Hippocampal formation (tissue), 2 donors: ENCODE measurements at places on chromosomes 2 and 18.

GRCh38 chr18:25305584-25305983 is 46.4 kb downstream of the ZNF521 start:
- DNase-seq = no peak

- DNase-seq = no peak
These were observed 11.1 kb upstream of the MAP4K3 start for GRCh38 chr2:39448169-39448502.

- DNase-seq = peak; percentile 2
These were observed 157.2 kb downstream of the MIB1 start for GRCh38 chr18:21897811-21898210.

DNA sequence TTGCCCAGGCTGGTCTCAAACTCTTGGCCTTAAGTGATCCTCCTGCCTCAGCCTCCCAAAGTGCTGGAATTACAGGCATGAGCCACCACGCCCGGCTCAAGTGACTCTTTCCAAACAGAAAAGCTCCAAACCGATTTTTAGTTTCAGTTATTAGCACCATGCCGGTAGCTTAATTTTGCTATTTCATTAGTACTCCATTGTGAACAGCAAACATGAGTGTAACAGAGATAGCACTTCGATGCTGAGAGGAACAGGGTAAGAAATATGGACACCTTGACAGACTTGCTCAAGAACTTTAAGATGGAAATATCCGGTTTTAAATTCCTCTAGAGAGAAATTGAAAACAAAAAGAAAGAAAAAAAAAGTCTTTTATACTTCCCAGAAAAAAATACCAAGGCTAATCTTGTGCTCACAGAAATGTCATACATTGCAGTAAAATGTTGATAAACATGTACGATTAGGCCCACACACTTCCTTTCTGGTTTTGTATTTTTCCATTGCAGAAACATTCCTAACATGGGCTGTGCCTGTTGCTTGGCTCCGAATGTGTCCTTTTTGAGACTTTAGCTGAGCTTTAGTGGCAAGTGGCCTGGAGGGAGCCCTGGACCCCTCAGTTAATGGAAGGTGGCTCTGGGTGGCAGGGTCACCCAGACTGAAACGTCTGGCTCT is 18.3 kb downstream of the FHL2 start:
- DNase-seq = no peak

GRCh38 chr2:25521126-25521525 is 152.3 kb downstream of the DTNB start:
- DNase-seq = no peak

GRCh38 chr18:76463358-76463757 is 31.7 kb downstream of the ZNF516 start:
- DNase-seq = no peak

DNA sequence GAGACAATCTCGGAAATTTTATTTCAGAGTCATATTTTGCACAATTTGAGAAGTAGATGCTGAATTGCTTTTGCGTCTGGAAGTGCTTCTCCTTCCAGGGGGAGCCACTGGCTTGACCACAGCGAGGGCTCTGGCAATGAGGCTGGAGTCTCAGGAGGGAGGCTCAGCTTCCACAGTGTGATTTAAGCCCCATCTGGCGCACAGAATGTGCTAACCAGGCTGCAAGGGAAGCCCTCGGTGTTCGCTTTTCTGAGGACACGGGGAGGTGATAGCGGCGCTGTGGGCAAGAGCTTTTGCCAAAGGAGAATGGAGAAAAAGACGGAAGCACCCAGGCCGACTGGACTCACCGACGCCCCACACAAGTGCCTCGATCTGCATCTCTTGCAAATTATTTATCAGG is 52.4 kb downstream of the ADI1 start:
- no peak for DNase-seq

DNA sequence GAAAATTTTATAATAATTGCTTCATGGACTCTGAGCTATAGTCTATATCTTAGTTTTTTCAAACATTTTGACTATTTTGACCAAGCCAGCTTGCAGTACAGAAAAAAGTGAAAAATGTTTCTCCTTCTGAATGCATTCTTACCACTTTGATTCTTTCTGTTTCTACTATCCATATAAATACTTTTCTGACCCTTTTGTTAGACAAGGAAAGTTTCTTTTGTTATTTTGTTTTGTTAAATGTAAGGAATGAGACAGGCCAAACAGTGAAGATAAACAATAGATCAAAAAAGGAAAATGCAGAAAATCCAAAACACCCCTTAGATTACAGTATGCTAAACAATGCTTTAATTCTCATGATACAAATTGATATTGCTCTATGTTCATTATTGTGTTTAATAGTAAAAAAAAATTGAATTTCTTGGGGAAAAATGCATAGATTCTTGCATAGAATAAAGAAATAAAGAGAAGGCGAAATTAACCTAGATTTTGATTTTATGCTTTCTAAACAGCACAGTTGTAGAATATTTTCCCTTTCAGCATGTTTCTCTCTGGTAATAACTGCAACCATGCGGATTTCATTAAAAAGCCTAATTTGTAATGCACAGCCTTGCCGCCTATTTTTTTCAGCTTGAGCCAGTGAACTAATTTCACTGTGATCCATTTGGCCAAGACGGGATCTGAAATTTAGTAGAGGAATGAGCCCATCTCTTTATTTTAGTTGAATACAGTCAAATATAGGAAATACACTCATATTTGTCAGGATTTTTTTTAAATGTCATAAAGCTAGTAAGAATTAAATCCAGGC is 976 bp downstream of the TNFAIP6 start:
- no peak for DNase-seq

DNA sequence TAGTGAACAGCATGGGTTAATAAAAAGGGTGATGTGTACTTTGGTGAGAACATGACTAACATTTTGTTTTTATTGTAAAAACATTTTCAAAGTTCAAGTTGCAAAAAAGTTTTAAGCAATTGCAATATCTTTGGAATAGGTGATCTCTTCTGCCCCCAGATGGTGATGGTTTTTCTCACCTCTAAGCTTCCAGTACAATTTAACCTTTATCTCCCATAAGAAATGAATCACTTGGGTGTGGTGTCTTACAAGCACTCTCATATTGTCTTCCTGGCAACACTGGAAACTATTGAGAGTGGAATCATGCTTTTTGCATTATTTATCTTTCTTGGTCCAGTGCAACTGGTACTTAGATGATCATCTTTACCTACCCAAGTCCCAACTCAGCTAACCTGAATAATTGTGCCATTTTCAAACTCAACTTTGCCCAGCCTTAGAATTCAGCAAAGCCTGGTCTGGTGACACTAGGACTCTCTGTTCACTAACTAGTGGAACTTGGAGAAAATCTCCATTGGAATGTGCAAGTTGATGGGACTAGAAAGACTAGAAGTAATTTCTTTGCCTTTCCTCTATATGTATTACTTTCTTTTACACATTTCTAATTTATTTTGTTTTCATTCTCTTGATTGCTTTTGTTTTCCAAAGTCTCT is 964.7 kb upstream of the ZEB2 start:
- DNase-seq = no peak

DNA sequence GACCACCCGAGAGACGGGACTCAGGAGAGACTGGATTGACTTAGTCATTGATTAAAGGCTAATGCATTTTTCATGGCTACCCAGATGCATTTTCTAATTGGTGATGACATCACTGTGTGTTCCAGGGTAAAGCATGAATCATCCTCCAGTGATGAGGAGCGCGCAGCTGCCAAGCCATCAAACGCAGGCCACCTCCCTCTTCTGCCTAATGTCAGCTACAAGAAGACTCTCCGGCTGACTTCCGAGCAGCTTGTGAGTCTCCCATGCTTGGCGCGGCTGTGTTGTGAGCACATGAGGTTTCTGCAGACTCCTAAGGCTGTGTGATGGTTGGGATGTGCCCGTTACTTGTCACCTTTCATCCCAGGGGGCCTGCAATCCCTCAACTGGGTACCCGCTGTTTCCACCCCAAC is 56.4 kb downstream of the LPIN1 start:
- peak; percentile 1 for DNase-seq

DNA sequence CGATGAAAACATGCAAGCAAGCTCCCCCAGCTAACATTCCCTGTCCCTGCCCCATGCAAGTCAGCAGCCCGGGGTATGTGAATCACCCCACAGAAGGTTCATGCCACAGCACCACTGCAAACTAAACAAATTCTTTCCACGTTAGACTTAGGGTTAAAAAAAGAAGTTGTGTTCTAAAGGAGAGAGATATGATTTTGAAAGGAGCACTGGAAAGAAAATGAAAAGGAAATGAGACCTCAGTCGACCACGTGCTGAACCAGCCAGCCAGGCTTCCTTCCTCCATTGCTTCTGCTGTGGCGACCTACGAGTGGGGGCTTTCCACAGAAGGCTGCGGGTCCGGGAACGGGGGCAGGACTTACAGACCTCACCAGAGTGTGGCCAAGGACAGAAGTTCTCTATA is 52.0 kb downstream of the ARL4C start:
- no peak for DNase-seq

GRCh38 chr18:8478166-8478967 is 130.9 kb upstream of the RAB12 start:
- peak; percentile 46 for DNase-seq

DNA sequence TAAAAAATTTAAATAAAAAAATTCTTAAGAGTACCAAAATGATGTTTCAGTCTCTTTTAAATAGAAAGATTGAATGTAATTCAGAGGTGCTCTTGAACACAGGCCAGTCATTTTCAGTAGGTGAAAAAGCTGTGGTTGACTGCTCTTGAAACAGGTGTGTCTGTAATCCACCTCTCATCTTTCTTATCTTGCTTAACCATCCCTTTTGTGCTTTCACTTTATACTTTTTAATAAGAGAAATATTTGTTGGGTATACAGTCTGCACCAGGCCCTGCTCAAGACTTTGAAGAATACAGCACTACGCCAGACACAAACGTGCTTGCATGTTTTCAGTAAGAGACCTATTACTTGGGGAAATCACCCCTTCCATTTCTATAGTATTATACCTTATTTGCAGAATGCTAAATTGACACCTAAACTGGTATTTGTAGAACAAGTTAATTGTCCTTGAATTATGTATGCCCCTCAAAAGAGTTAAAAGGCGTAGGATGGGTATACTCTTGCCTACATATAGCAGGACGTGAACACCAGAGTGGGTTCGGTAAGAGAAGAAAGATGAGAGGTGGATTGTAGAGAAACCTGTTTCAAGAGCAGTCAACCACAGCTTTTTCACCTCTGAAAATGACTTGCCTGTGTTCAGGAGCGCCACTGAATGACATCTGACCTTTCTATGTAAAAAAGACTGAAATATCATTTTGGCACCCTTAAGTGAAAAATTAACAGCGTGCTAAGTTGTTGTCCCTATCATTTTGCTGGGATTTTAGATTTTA is 4.0 kb upstream of the RTN4 start:
- no peak for DNase-seq

DNA sequence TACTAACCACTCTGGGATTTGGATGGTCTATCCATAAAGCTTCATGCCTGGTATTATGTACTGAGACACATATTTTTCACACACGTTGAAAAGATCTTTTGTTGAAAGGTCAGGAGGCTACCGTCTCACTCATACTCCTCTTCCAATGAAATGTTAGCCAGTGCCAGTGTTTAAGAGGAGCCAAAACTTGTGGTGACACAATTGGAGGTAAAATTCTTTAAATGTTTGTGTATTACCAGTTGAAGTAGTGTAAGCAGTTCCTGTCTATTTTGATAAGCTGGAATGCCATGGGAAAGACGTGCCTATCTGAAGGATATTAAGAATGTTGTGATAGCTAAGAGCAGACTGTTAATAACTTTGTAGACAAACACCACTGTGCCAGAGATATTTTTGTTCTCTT is 32.1 kb downstream of the MARCHF7 start:
- no peak for DNase-seq

DNA sequence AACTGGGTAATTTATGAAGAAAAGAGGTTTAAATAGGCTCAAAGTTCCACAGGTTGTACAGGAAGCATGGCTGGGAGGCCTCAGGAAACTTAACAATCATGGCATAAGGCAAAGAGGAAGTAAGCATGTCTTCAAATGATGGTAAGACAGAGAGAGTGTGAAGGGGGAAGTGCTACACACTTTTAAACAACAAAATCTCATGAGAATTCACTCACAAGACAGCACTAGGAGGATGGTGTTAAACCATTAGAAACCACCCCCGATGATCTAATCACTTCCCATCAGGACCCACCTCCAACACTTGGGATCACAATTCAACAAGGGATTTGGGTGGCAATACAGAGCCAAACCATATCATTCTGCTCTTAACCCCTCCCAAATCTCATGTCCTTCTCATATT is 34.9 kb downstream of the CFAP210 start:
- no peak for DNase-seq

GRCh38 chr2:172931918-172932520 is 143.6 kb upstream of the MAP3K20 start:
- peak; percentile 44 for DNase-seq

DNA sequence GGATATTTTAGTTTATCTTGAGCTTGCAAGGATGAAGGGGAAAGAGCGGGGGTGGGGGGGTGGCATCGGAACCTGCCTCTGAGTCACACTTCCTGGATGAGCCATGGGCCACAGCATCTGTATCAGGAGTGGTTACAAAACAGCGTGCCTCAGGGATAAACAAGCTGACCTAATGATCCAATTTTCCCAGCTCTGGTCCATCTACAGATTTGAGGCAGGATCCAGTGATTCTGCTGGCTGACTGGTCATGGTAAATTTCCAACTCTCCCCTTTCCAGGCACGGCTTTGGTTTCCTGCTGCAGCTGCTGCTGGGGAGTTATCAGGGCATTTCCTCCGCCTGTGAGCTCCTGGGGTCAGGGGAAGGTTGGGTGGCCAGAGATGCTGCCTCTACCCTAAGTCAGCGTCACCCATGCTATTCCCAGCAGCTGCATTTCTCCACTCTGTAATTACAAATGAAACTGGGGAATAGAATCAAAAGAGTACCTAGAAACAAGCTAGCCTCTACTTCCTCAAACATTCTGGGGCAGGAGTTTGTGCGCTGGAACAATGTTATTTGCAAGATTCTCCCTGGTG is 4.7 kb upstream of the HPCAL1 start:
- DNase-seq = no peak

DNA sequence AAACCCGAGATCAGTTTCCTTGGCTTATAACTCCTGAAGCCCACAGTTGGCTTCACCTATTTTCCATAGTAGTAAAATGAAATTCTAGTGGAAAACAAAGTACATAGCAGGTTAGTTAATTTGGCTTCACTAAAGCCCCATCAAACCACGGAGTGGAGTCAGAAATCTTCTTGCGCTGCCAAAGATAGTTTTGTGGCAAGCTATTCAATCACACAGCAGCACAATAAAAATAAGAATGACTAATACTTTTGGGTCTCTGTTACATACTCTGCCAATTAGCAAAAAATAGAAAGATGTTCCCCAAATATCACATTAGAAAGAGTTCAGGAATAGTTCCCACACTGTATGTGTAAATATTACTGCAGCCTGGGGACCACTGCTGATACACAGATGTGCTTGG is 175.2 kb upstream of the NOL4 start:
- DNase-seq = no peak

GRCh38 chr2:118837067-118837466 is 10.4 kb downstream of the EN1 start:
- DNase-seq = no peak

- no peak for DNase-seq
These were observed 999.6 kb downstream of the SUCLG1 start for GRCh38 chr2:83459456-83459855.
